SJCRH30 (cell line): ENCODE measurements at places on chromosomes 4 and X. TPM values are rescaled to one million over a fixed set of nuclear protein-coding genes. Genes with fewer than 3 reads are reported as not detected.

DNA sequence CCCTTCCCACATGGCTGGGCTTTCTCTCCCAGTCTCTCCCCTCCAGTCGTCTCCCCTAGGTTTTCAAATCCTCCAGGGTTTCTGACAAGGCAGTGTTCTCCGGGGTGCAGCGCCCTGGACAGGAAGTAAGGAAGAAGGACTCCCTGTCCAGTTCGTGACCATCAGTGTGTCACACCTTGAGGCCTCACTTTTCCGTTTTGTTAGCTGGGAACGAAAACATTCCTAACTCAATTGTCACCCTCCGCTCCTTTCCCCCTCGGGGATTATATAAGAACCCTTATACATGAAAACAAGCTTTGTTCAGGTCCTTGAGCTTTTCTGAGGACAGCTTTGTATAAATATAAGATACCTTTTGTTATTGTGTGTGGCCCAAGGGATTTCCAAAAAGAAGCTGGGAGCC, 92.1 kb downstream of the KDR start:
- DNase-seq: no peak

DNA sequence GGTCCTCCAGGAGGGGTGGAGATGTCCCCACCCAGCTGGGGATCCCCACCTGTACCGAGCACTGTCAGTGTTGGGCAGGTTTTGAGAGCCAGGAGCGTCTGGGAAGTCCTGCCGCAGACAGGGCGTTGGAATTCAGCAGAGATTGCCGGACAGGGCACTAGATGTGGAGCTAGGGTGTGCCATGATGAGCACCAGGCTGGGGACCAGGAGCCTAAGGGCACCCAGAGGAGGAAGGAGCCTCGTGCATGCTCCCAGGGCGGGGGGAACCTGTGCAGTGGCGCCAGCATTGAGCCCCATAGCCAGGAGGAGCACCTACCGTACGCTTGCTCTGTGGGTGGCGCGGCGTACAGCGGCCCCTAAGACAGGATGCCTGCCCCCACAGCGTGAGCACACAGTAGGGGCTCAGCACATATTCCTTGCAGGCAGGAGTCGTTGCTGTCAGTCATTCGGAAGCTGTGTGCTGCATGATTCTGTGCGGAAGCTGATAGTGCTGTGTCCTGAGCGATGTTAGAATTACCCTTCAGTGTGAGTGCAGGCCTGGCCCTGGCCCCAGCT, 18.8 kb upstream of the TADA2B start:
- DNase-seq: no peak

- DNase-seq: no peak
These were observed 39.3 kb downstream of the GRIA3 start for GRCh38 chrX:123223409-123223808.

DNA sequence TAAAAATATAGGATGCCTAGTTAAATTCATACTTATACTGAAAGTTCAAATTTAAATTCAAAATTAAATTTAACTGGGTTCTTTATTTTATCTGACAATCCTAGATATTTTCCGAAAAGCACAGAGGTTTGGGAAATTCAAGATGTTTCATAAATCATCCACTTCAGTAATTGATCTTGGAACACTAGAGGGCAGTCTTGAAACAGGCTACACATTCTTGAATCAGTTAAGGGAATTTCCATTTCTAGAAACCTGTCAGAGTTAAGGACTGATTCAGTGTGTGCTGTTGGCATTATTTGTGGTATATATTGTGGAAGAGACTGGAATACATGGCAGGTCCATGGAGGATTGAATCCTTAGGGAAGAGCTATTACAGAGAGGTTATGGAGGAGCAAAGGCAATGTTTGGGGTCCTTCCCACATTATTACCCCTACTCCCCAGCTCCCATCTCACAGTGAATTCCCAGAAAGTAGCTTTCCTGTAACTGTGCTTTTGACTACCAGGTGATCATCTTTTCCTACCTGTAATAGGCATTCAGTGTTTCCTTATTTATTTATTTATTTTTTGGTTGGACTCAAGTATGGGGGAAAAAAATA, 92.9 kb downstream of the EGF start:
- no peak for DNase-seq

DNA sequence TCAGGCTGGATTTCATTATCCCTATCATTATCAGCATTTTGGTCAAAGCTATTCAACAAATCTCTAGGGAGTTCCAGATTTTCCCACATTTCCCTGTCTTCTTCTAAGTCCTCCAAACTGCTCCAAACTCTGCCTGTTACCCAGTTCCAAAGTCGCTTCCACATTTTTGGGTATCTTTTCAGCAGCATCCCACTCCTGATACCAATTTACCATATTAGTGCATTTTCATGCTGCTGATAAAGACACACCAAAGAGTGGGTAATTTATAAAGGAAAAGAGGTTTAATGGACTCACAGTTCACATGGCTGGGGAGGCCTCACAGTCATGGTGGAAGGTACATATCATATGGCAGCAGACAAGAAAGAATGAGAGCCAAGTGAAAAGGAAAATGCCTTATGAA, 132.8 kb upstream of the SLC7A11 start:
- no peak for DNase-seq

GRCh38 chrX:30561191-30561590, 16.4 kb downstream of the TASL start:
- peak; percentile 13 for DNase-seq

NKX1-1 gene
- total RNA-seq: not detected in 2 replicates

GRCh38 chr4:148069086-148069894, 337.4 kb downstream of the ARHGAP10 start:
- DNase-seq: no peak

- DNase-seq: peak; percentile 9
These were observed 82.4 kb upstream of the SMIM10 start for GRCh38 chrX:134908356-134908755.

DNA sequence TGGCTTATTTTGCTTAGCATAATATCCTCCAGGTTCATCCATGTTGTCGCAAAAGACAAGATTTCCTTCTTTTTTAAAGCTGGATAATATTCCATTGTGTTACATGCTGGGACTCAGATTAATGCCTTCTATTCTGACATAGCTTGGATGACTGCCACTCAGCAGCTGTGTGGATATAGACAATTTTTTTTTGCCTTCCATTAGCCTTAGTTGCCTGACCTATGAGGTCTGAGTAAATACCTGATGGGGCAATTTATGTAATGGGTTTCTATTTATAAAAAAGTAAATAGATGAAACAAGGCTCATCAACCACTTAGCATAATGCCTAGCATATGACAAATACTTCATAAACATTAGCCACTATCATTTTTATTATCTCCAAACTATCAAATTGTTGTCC, 515.4 kb downstream of the ZNF674 start:
- no peak for DNase-seq

GRCh38 chr4:57200799-57201327, 90.7 kb upstream of the IGFBP7 start:
- DNase-seq: no peak

DNA sequence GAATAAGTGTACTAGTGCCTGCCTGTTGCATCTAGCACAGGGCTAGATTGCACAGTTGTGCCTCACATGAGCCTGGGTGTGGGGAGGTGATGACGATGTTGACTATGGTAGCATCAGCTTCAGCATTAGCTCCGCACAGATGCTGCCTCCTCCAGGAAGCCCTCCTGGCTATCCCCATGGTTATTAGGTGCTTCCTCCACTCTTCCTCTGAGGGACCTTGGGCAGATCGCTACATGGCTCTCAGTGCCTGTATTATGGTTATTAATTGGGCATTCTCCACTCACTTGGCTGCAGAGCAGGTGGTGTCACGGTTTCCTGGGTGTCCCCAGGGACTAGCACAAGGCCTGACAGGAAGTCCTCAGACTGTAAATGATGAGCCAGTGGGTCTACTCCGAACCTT, 325.6 kb downstream of the ARHGAP10 start:
- DNase-seq: no peak

DNA sequence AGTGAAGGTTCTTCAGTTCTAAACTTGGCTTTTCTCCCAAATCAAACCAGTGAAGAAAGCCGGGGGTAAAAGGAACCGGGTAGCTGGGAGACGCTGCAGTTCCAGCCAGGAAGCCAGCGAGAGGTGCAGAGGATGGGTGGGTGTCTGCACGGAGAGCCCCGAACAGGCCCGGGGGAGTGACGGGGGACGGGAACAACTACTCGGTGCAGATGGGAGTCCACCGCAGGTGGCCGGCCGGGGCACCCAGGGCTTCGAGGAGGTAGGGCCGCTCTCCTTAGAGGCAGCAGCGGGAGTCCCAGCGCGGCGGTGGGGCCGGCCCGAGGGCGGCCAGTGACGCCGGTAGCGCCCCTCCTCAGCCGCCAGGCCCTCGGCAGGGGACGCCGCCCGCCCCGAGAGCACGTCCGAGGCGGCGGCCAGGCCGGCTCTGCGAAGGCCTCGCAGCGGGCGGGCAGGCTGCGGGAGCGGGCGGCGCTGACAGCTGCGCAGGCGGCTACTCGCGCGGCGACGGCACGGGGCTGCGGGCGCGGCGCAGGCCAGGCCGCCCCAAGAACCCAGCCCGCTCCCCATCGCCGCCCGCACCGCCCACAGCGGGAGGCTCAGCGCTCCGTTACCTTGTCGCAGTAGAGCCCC, 449 bp downstream of the FBXL5 start:
- DNase-seq: peak; percentile 71

- no peak for DNase-seq
These were observed 35.8 kb downstream of the RHOH start for GRCh38 chr4:40232610-40233009.

DNA sequence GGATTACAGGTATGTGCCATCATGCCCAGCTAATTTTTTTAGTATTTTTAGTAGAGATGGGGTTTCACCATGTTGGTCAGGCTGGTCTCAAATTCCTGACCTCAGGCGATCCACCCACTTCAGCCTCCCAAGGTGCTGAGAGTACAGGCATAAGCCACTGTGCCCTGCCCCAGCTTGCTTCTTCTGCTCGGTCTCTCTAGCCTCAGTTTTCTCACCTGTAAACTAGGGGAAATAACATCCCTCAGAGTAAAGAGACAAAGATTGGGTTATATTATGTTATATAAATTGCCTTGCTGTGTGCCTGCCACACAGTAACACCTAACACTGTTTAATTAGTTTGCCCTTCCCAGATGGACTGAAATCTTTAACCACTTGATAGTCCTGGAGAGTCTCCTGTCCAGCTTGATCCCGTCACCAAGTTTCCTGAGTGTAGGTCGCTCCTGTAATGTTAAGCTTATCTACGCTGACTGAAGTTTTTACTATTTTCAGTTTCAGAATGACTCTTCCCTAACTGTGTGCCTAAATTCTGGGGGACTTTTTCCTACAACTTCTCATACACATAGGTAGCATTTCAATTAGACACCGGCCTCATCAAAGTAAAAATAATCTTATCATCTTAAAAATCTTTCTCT, 412.7 kb upstream of the TENM3 start:
- no peak for DNase-seq

- no peak for DNase-seq
These were observed 200.8 kb upstream of the GIMD1 start for GRCh38 chr4:106569146-106570031.

DNA sequence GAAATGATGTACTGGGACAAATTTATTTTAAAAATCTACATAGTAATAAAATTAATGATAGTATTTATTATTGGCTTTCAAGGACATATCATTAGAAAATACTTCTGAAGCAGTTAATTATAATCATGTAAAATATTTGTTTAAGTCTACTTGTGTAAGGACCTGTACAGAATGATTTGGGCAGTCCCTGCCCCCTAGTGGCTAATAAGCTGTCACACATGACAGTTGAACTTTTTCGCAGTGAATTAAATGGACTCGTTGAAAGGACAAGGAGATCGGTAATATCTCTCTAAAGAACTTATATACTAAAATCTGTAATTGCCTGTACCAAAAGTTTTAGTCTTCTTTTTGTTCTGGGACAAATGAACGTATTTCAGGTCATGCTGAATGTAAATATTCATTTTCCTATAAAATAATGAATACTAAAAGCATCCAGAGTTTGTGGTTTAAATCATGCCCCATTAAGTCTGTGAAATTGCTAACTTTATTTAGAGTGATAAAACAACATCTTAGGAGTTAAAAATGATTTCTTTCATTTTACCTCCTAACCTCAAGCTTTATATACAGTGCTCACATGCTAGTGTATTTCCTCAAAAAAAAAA, 13.6 kb downstream of the EXOC1 start:
- peak; percentile 41 for DNase-seq

DNA sequence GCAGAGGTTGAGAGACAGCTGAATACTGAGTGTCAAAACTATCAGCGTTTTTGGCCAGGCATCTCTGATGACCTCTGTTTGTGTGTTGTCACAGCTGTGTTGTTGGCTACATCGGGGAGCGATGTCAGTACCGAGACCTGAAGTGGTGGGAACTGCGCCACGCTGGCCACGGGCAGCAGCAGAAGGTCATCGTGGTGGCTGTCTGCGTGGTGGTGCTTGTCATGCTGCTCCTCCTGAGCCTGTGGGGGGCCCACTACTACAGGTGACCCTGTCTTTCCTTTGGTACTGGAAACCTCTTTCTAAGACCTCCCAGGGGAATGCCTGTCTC, 86.9 kb downstream of the EGF start:
- no peak for DNase-seq

GRCh38 chr4:27023366-27023765, 162.7 kb downstream of the STIM2 start:
- DNase-seq: no peak

OCIAD1 gene
- total RNA-seq: 168 and 181 TPM in 2 replicates

GRCh38 chrX:108298165-108298602, 140.0 kb downstream of the COL4A6 start:
- no peak for DNase-seq

GRCh38 chr4:20723019-20723418, 22.8 kb downstream of the PACRGL start:
- DNase-seq: no peak

DNA sequence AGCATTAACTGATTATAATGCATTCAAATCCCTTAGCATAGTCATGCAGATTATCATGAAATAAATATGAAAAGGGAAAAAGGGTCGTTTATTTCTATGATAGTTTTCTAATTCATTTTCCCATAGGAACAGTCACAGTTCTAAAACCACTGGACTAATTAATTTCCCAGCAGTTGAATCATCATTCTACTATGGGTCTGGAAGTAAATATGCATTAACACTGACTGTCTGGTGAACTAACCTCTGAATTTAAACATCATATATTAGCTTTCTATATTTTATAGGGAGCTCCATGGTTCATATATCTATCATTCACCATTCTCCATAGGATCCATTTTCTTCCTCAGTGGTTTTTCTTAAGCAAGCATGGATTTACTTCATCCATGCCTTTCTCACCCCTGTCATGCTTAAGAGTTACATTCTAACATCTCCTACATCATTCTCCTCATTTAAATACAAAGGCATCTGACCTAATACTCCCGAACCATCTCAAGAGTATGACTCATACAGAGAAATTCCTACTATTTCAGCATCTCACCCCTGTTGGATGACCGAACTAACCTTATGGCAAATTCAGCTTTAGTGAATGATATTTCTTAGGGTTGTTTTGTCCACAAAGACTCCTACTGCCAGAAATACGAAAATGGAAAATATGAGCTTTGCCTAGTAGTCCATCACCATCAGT, 198.7 kb upstream of the ADAMTS3 start:
- DNase-seq: no peak

- no peak for DNase-seq
These were observed 7.2 kb downstream of the HTR2C start for GRCh38 chrX:114591121-114591520.

DNA sequence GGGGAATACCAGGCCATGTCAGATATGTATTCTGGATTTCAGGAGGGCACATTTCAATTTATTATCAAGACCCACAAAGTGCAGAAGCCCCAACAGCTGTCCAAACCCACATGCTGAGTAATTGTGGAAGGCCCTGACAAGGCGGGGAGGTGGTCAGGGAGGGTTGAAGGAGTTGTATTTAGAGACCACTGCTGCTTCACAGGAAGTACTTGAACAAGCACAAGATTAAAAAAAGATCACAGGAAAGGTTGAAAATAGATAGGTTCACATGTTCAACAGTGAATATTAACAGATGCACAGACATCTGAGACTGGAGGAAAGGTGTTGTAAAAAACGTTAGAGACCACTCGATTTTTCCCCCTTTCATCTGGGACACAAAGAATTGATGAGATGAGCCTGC, 17.9 kb downstream of the ATP8A1 start:
- DNase-seq: no peak
